ENCODE measurements at places on chromosomes 1 and 21. TPM values are rescaled to one million over a fixed set of nuclear protein-coding genes. Genes with fewer than 3 reads are reported as not detected.

Gene TEDDM1
- total RNA-seq = not detected

Gene FCGR2B
- not detected for total RNA-seq

Gene HENMT1
- 1.1 TPM for total RNA-seq

Gene RNU1-1
- under 0.01 TPM for total RNA-seq

Gene FCGR1A
- total RNA-seq = not detected
